ENCODE measurements at places on chromosomes 3 and 15. TPM values are rescaled to one million over a fixed set of nuclear protein-coding genes. Genes with fewer than 3 reads are reported as not detected.

The UBE3A gene
- 67.7 TPM for total RNA-seq

DNA sequence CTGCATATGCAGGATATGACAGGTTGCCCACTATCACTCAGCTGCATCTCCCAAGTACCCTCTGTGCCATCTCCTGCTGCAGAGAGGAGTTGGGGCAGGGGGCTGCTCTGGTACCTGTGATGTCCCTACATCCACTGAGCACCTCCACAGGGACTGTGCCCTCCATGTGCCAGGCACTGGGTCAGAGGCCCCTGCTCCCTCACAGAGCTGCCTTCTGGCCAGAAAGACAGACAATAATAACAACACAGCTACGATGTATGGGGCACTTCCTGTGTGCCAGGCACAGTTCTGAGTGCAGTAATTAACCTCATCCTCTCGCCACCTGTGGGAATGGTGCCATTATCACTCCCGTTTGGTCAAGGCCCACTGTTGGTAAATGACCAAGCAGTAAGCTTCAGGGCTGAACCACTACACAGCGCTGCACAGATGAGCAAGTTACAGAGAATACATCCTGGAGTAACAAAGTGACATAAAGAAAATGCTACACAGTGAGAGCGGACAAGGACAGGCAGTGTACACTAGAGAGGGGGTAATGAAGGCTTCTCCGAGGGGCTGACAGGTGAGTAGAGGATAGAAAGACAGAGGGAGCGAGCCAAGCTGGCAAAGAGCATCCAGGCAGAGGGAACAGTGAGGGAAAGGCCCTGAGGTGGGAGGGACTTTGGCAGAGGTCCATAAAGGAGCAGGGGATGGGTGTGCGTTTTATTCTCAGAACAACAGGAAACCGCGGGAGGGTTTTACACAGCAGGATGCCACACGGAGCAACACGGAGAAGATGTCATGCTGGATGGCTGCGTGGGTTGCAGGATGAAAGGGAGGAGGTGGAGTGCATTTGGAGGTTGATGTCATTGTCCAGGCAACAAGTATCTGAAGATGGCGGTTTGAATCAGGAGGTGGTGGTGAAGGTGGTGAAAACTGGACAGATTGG is 13.6 kb downstream of the WNT7A start:
- no peak for DNase-seq

- DNase-seq: no peak
Measured at GRCh38 chr15:67187351-67187854, 67.1 kb downstream of the AAGAB start.

DNA sequence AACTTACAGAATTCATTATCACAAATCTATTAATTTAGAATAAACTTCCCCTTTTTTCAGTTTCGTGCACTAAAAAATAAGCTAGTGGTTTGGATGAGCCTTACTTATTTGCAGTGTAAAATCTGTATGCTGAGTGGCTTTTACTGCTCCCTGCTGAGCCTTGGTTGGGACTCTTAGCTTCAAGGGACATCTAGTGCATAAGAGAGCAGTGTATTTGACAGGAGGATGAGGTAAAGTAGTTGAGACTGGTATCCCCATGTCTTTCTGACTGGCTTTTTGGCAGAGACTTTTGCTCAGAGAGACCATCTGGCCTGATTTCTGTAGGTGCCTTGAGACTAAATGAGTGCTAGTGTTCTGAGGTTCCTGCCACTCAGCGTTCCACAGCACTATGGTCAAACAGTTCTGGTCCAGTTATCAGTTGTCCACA is 11.8 kb downstream of the CAPN7 start:
- DNase-seq: no peak

DNA sequence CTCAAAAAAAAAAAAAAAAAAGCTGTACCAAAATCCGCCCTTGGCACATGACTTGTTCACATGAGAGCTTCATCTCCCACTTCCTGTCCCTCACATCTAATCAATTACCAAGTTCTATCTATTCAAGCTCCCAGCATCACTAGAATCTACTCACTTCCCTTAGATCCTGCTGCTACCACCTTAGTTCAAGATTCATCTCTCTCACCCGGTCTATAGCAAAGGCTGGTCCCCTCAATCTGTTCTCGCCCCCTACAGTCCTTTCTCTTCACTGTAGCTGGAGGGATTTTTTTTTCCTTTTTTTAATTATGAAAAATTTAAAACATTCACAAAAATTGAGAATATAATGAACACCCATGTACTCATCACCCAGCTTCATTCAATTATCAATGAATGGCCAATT is 16.7 kb upstream of the GPR160 start:
- DNase-seq: no peak
